ENCODE measurements at places on chromosomes 1 and 21.

DNA sequence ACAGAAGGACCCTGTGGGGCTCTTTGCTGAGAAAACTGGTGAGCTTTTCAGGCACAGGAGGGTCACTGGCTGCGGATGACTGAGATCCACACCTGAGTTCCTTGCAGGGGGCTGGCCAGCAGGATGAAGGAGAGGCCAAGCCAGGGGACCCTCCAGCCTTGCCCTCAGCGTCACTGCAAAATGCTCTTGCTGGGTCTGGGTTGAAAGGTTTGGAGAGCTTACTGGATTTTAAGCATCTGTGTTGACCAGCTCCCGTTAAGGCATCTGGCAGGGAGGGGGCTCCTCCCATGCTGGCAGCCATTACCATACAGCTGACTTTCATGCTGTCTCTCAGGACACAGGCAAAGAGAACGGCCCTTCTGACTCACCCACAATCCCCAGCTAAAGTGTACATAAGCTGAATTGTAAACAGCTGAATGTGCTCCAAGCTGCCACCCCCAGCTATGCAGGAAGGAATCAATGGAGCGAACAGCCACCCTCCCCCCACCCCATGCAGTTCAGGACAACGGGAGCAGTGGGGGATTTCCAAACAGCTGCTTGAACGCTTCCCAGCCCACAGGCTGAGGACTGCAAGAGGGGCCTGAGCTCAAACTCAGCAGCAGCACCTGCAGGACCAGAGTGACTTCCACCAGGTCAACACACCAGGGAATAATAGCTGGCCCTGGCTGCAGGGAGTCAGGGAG, 21.3 kb upstream of the A3GALT2 start:
- no peak for DNase-seq

- no peak for DNase-seq
These were observed 45.5 kb downstream of the RABGAP1L start for GRCh38 chr1:174204697-174205308.

DNA sequence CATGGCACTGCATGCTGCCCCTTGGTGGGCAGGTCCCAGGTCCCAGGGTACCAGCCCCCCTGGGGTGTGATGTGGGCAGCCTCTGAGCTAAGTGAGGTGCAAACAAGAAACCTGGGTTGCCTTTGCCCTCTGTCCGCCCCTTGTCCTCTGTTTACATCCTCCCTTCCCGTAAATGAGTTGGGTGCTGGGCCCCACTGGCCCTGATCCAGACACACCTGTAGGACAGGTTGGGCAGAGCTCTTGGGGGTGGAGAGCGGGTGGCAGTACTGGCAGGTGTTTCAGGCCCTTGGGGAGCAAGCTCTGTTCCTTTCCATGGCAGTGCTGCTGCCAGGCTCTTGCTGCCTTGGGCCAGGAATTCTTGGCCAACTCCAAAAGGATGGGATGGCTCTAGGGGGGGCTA, 35.8 kb downstream of the ELF3 start:
- no peak for DNase-seq

GRCh38 chr1:89576013-89576412, 51.4 kb downstream of the LRRC8B start:
- DNase-seq: no peak

All from stimulated activated naive CD4-positive, alpha-beta T cell (primary cell).